ENCODE measurements at places on chromosomes 13 and 19.

DNA sequence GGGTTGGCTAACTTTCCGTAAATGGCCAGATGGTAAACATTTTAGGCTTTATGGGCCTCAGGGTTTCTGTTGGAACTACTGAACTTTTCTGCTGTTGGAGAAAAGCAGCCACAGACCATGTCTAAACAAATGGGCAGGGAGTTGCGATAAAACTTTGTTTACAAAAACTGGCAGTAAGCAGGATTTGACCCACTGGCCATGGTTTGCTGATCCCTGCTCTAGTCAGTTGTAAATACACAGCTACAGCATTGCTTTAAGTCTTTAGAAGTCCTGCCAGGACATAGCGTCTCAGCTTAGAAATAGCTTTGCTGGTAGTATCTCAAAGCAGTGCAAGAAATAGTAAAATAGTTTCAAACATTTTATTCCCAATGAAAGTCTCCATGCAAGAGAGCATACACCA lies 88.4 kb downstream of the NALCN start:
- DNase-seq, result no peak

DNA sequence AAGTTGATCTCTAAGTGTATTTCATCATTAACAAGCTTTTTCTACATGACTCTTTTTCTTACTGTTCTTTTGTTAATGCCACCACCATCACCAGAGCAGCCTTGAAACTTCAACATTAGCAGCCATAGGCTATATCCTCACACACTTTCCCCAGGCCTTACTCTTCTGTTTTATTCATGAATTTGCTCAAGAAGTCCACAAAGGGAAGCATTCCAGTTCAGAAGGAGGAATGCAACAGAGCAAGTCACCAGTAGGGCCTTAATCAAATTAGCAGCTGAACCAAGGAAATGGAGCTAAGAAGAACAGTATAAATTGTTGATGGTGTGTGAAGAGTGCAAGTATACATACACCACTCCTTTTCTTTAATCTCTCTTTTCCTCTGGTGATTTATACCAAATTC lies 223.1 kb downstream of the NBEA start:
- DNase-seq, result no peak

- no peak for DNase-seq
Observed at GRCh38 chr13:30551189-30551588, 66.5 kb upstream of the USPL1 start.

- DNase-seq, result no peak
Observed at GRCh38 chr19:10019246-10019645, 6.0 kb downstream of the RDH8 start.

GRCh38 chr13:113110048-113110851 lies 4.7 kb downstream of the F7 start:
- DNase-seq, result peak; percentile 28

GRCh38 chr19:3607303-3608078 lies 816 bp upstream of the TBXA2R start:
- no peak for DNase-seq

GRCh38 chr19:49502866-49503581 lies 6.8 kb downstream of the RPS11 start:
- peak; percentile 37 for DNase-seq

GRCh38 chr13:60000081-60000480 lies 163.6 kb downstream of the DIAPH3 start:
- DNase-seq, result no peak

DNA sequence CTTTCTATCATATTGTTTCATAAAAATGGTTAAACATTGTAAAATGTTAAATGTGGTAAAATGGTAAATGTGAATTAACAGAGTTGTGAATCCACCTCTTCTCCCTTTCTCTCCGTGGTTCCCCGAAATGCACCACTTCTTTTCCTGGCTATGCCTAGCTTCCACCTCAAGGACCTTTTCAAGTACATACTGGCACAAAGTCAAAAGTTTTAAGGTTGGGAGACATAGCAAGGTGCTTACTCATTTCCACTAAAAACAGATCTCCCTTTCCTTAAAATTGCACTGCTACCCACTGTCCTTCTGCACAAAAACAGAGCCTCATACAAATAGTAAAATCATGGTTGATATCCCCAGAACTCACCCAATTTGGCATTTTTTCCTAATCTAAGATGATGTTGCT lies 558.2 kb downstream of the SLITRK6 start:
- DNase-seq, result no peak

DNA sequence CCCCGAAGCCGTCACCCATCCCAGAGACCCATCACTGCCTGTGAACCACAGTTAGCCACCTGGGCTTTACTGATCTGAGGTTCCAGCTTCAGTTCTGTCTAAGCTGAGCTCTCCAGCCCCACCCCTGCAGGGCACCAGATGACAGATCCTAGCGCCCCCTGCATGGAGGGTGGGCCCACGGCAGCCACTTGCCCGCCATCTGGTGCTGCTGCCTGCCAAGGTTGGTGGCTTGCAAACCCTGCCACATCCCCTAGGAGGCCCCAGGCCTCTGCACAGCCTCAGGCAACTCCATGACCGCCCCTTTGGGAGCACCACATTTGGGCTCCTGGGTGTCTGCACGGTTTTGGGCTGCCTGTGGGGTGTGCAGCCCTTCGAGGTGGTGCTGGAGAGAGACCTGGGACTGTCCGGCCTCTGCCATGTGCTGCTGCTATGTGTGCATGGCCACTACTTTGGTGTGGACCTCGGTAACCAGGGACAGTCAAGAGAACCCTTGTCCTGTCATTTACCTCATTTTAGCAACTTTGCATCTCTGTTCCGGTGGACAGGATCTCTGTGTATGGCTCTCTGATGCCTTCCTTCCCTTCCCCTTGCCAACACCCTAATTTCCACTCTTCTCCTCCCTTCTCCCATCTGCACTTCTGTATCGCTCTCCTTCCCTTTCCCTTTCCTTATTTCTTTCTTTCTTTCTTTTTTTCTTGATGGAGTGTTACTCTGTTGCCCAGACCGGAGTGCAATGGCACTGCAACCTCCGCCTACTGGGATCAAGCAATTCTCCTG lies 17.4 kb upstream of the SDHAF1 start:
- DNase-seq, result peak; percentile 29

GRCh38 chr13:76799696-76800095 lies 86.5 kb downstream of the KCTD12 start:
- no peak for DNase-seq

GRCh38 chr13:87052731-87053130 lies 618.4 kb upstream of the SLITRK5 start:
- DNase-seq, result no peak

DNA sequence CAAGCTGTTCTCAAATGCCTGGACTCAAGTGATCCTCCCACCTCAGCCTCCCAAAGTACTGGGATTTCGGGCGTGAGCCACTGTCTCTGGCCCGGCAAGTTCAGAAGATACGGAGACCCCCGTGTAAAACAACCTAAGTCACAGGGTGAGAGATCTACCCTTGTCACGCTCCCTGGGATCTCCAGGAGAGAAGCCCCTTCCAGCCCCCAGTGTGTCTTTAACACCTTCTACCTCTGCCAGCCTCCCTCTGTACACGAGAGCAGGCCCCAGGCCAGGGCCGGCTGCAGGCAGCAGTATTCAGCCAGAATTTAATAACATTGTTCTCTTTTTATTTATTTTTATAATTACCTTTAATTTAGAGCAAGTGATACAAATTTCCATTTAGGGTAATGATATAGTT lies 49.4 kb downstream of the ZNF536 start:
- no peak for DNase-seq

DNA sequence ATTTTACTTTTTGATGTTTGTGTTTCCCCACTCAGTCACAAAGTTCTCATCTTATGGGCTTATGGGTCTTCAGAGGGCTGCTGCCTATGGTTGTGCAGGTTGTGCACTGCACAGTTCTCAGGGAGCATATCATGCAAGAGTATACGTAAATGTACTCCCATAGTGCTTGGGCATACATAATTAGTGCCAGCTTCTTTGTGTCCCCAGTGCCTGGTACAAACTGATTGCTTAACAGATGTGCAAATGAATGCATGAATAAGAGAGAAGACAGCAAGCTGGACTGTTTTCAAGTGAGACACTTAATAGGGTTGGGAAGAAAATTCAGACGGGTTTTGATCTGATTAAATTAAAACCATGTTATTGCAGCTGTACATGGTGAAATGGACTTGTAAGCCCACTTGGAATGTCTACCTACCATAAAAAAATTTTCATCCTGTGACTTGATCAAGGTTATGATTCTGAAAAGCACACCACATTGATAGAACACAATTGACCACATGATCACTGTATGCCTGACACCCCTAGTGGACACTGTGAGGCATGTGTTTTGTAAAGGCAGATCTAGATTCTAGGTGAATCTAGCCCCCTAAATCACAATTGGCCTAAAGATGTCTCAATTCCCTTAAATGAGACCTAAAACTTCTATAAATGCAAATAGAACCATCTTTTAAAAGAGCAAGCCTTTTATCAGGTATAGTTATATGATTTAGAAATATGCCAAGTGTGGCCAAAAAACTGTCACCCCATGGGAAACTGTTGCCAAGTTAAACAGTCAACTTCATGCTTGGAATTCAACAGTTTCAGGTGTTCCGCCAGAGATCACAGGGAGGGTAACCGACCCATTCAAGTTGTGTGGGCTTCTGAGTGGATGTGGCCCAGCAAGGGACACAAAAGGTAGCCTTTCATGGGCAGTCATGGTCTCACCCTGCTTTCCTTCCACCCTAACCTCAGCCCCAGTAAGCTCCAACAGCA lies 27.9 kb downstream of the FAM124A start:
- no peak for DNase-seq

GRCh38 chr19:47309038-47309437 lies 623 bp upstream of the C5AR1 start:
- DNase-seq, result no peak

- DNase-seq, result no peak
Observed at GRCh38 chr13:49536144-49536873, 40.6 kb downstream of the PHF11 start.

DNA sequence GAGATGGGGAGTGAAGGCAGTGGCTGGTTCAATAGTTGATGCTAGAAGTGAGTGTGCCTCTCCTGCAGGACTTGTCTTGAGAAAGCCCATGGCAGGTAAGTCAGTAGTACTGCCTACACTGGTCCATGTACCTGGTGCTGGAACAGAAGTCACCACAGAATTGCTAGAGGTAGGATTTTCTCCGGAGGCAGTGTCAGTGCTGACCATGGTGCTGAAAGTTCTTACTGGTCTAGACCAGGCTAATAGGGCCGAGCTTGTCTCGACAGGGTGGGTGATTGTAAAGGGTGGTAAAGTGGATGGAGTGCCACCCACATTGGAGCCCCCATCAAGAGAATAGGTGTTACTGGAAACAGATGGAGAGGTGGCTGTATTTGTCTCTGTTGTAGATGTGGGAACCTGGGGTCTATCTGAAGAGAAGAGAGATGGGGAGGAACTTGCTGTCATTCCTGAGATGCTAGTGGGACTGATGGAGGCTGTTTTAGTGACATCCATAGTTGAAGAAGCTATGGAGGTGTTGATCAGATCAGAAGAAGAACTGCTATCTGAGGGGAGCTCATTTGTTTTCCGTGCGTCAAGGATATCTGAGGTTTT lies 36.6 kb downstream of the MUC16 start:
- DNase-seq, result no peak

- DNase-seq, result no peak
Observed at GRCh38 chr19:38803543-38803942, 9.2 kb downstream of the LGALS4 start.

DNA sequence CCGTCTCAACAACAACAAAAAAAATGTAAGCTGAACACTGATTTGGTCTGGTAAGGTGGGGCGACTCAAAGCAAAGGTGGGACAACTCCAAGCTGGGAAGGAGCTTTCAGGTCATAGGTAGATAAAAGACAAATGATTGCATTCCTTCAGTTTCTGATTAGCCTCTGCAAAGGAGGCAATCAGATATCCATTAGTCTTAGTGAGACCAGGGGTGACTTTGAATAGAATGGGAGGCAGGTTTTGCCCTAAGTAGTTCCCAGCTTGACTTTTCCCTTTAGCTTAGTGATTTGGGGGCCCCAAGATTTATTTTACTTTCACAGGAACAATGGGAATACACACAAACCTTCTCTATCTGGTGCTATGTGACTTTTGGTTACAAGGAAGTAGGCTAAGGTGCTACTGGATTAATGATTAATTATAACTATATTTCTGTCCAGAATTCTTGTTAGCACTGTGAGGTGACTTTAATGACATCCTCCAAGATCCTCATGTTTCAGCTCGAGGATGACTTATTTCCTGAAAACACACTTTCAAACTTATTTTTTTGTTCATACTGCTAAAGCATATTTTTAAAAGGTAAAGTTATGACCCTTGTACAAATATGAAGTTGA lies 10.6 kb upstream of the MTRF1 start:
- no peak for DNase-seq

DNA sequence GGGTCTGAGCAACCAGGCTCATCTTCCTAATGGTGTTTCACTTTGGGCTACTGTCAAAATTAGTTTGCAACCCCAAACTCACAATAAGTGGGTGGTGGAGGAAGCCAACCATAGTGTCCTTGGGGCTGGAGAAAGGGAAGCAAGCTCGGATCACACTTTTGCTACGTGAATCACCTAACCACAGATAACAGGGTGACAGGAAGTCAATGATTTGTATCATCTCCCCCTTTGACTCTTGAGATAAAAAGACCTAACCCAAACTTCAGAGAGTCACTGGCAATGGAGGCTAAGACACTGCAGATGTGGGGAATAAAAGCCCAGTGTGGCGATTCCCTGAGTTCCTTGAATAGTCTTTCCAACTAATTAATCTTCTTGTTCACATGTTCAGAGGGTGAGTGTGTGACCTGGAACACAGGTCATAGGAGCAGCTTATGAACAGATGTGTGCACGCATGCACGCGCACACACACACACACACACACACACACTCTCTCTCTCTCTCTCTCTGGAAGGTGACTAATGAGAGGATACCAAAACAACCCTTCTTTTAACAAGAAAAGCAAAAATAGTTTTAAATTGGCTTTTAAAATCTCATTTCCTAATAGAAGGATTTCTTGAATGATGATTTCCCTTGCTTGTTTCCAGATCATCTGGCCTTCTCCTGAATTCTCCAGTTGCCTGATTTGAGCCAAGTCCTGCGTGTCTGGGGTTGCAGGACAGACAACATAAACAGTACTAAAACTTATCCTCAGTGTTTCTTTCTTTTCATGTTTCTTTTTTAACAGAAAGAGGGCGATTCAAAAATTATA lies 21.2 kb upstream of the DOCK9 start:
- peak; percentile 26 for DNase-seq

Data from activated CD4-positive, alpha-beta T cell treated with anti-CD3 and anti-CD28 coated beads, Interleukin-2, amount 50 U/mL, for 48 hours (primary cell).